Activated CD4-positive, alpha-beta memory T cell treated with anti-CD3 and anti-CD28 coated beads, Interleukin-2, amount 10 ng/mL, durations not matched to agents 7 days and 5 days (primary cell): ENCODE measurements at places on chromosomes 1 and 21. TPM values are rescaled to one million over a fixed set of nuclear protein-coding genes. Genes with fewer than 3 reads are reported as not detected.

DNA sequence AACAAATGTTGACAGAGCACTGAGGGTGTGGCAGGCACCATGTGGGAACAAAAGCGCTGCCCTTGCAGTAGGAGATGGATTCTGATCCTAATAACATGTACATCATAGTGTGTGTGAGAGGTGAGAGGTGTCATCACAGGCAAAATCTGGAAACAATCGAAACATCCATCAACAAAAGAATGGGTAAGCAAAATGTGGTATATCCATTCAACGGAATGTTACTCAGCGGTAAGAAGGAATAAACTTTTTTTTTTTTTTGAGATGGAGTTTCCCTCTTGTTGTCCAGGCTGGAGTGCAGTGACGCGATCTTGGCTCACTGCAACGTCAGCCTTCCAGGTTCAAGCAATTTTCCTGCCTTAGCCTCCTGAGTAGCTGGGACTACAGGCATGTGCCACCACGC is 112.3 kb downstream of the ACTL8 start:
- no peak overlapping the region for H3K4me3 ChIP-seq
- DNase-seq = no peak
- no peak overlapping the region for H3K27ac ChIP-seq
- no peaks in the 10 kb centered on the region for H3K36me3 ChIP-seq
- H3K4me1 ChIP-seq = no peaks in the 10 kb centered on the region

DNA sequence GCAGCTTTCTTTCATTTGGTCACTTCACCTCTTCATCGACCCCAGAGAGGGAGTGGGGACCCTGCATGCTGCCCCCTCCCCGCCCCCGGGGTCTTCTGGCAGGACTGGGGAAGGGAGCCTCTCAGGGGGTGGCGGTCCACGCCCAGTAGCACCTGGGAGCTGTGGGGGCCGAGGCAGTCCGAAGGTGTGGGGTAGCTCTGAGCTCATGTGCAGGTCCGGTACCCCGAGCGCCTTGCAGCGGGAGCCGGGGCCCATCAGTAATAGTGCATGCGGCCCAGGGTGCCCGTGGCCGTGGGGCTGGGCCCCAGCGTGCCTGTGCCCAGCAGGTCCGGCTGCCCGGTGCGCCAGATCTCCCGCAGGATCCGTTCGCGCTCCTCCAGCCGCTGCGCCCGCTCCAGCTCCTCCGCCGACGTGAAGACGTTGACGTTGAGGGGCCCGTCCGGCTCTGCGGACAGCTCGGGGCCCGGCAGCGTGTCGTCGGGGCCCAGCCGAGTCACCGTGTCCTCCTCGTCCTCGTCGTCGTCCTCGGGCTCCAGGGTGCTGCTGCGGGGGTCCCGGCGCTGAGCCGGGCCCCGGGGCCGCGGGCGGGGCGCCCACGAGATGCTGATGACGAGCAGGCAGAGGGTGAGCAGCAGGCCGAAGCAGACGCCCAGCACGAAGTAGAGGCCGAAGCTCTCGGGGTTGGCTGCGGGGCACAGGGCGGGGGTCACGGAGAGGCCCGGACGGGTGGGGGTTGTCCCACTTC is 1.2 kb downstream of the EVA1B start:
- peaks cover 7% of the 10 kb centered on the region for H3K27me3 ChIP-seq
- peaks cover 38% of the 10 kb centered on the region for H3K4me1 ChIP-seq
- peak overlapping the region; percentile 70 for H3K4me3 ChIP-seq
- DNase-seq = no peak
- H3K36me3 ChIP-seq = peaks cover 5% of the 10 kb centered on the region

GRCh38 chr1:10188133-10188650 is 22.2 kb upstream of the KIF1B start:
- no peak overlapping the region for H3K4me3 ChIP-seq
- no peak overlapping the region for H3K27ac ChIP-seq
- H3K27me3 ChIP-seq = no peaks in the 10 kb centered on the region
- no peak for DNase-seq
- peaks cover 3% of the 10 kb centered on the region for H3K4me1 ChIP-seq

DNA sequence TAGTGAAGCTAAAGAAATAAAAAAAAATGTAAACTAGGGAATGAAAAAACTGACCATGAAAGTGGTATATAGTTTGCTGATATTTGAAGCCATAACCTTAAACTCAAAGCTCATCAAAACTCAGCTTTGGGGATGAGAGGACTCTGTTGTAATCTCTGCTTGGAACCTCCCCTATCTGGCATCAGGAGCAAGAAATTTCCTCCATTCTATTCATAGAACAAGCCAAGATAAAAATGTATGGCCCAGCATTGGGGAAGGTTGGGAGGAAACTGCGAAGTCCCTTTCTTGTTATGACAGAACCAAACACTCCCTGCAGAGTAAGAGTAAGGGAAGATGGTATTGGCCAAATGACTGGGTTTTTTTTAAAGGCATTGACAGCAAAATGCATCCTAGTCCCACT is 35.6 kb downstream of the MCOLN2 start:
- peaks cover 20% of the 10 kb centered on the region for H3K4me1 ChIP-seq
- H3K27me3 ChIP-seq = peaks cover 5% of the 10 kb centered on the region
- H3K27ac ChIP-seq = no peak overlapping the region
- H3K4me3 ChIP-seq = no peak overlapping the region
- H3K36me3 ChIP-seq = peaks cover 49% of the 10 kb centered on the region

DNA sequence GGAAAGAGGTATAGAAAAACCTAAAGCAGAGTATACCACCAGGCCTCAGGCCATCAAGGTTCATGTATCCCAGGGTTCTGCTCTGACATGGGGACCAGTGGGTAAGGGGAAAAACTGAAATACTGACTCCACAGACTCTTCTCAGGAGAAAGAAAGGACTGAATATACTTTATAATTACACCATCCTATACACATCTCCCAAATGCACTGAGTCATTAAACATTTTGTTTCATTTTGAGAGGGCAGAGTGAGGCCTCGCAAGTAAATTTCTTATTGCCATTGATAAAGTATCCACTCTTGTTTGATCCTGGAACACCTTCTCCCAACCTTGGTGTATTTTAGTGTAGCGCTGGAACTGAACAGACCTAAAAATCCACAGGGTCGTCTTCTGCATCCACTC is 247.9 kb downstream of the SLC45A1 start:
- H3K36me3 ChIP-seq = peaks cover 4% of the 10 kb centered on the region
- no peak for DNase-seq
- peaks cover 33% of the 10 kb centered on the region for H3K4me1 ChIP-seq
- no peaks in the 10 kb centered on the region for H3K27me3 ChIP-seq

DNA sequence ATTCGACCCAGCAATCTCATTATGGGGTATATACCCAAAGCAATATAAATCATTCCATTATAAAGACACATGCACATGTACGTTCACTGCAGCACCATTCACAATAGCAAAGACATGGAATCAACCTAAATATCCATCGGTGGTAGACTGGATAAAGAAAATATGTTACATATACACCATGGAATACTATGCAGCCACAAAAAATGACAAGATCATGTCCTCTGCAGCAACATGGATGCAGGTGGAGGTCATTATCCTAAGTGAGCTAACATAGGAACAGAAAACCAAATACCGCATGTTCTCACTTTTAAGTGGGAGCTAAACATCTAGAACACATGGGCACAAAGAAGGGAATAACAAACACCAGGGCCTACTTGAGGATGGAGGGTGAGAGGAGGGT is 115.5 kb downstream of the PTPN14 start:
- peaks cover 34% of the 10 kb centered on the region for H3K4me1 ChIP-seq
- DNase-seq = no peak
- no peak overlapping the region for H3K27ac ChIP-seq
- H3K27me3 ChIP-seq = no peaks in the 10 kb centered on the region

DNA sequence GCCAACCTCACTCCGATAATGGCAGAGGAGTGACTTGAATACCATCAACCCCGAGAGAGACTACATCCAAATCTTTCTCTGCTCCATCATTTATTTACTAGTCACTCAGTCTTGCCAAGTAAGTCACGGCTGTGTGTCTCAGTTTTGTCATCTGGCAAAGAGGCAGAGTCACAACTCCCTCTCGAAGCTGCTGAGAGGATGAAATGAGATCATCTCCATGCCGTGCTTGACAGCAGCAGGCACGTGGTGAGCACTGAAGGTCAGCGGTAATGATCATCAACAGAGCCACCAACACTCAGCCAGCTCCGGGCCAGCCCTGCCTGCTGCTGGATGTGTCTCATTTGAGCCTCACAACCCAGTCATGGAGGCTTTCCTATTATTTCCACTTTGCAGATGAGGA is 19.9 kb downstream of the ALDH4A1 start:
- no peak for DNase-seq
- no peaks in the 10 kb centered on the region for H3K4me1 ChIP-seq
- H3K36me3 ChIP-seq = no peaks in the 10 kb centered on the region
- no peak overlapping the region for H3K4me3 ChIP-seq
- no peak overlapping the region for H3K27ac ChIP-seq

DNA sequence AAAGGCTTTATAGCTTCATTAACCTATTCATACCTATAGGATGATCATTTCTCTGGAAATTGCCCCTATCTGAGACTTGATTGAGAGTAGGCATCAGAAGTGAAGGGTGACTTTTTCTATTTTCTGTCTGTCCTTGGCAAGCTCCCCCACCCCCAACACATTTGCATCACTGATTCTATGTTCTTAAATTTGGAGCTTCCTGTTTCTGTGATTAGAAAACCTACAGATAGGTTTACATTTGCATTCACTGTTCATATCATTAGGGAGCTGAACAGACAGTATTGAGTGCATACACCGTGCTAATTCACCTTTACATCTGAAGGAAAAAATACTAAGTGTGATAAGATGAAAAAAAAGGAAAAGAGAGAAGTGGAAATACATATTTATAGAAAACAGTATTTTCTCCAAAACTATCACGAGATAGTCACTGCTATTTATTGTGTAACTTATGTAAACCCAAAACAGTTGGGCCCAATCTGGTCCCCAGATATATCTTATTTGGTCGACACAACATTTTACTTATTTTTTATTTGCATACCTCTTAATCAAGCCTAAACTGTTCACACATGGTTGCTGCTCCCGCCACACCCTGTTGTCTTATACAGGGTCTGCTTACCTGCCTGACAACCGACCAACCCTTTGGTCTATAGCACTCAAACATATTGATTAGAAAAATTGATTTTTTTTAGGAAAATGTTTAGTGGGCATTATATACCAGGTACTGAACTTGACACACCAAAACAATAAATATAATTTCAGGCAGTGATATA is 218.8 kb downstream of the NTNG1 start:
- no peaks in the 10 kb centered on the region for H3K4me1 ChIP-seq
- H3K4me3 ChIP-seq = no peak overlapping the region
- H3K27me3 ChIP-seq = no peaks in the 10 kb centered on the region
- no peaks in the 10 kb centered on the region for H3K36me3 ChIP-seq

DNA sequence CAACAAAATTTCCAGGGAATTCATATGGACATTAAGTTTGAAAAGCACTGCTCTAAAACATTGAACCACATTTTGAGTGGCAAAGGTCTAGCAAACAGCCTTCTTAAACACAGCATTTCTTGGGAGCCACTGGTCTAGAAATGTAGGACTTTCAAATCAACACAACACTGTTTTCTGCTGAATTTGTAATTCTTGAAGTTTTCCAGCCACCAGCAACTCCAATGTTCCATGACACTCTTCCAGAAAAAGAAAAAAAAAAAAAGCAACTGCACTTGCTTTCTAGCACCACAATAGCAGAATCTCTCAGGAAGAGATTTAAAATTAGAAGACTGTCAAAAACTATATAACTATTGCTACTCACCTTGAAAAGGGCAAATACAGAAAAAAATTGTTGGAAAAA is 4.5 kb downstream of the SYDE2 start:
- H3K27ac ChIP-seq = no peak overlapping the region
- DNase-seq = no peak
- H3K36me3 ChIP-seq = no peaks in the 10 kb centered on the region
- no peak overlapping the region for H3K4me3 ChIP-seq

DNA sequence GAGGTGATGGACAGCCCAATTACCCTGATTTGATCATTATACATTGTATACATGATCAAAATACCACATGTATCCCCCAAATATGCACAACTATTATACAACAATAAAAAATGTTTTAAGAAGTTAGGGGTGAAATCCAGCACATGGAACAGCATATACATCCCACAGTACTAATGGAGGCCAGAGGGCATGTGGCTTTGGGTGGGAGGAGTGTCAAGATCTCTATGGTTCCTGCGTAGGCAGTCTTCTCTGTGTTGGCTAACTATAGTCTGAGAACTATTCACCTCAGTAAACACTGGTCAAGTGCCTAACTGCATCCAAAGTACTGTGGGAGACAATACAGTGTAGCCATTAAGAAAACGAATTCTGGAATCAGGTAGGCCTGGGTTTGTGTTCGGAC is 74.1 kb downstream of the GADD45A start:
- no peak for DNase-seq
- peaks cover 7% of the 10 kb centered on the region for H3K4me1 ChIP-seq
- H3K36me3 ChIP-seq = no peaks in the 10 kb centered on the region
- H3K4me3 ChIP-seq = no peak overlapping the region

DNA sequence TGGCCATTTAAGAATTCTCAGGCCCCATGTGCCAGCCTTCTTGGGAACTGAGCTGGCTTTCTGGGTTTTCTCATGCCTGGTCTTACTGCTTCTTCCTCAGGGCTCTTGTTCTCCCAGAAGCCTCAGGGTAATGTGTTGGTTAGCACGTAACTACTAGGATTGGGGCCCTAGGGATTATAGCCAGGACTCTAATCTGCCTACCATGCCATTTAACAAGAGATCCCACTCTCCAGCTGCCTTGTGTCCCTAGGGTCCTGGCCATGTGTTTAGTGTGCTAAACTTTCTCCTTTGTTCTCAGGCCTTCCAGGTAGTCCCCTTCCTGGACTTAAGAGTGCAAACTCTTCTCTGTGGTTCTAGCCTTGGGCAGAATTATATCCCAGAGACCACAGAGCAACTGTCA is 2.2 kb upstream of the SH3BGRL3 start:
- peaks cover 74% of the 10 kb centered on the region for H3K4me1 ChIP-seq
- no peak for DNase-seq
- peak overlapping the region; percentile 84 for H3K27ac ChIP-seq
- H3K36me3 ChIP-seq = peaks cover 80% of the 10 kb centered on the region
- H3K4me3 ChIP-seq = no peak overlapping the region
- H3K27me3 ChIP-seq = no peaks in the 10 kb centered on the region

- DNase-seq = no peak
- peaks cover 77% of the 10 kb centered on the region for H3K36me3 ChIP-seq
- H3K27ac ChIP-seq = no peak overlapping the region
- H3K27me3 ChIP-seq = no peaks in the 10 kb centered on the region
- H3K4me1 ChIP-seq = peaks cover 72% of the 10 kb centered on the region
These were observed 170.6 kb downstream of the RUNX1 start for GRCh38 chr21:34878501-34878900.

- no peak overlapping the region for H3K27ac ChIP-seq
- no peaks in the 10 kb centered on the region for H3K4me1 ChIP-seq
- no peak for DNase-seq
These were observed 74.1 kb upstream of the IRF2BP2 start for GRCh38 chr1:234683861-234684632.

S100A2 gene
- total RNA-seq = 0.85 TPM

FAM72D gene
- 18.2 TPM for total RNA-seq

VWA5B1 gene
- not detected for total RNA-seq

CFAP45 gene
- total RNA-seq = 1.0 TPM
